Astrocyte of the cerebellum (primary cell): ENCODE measurements at places on chromosomes 2 and 18.

- no peak for DNase-seq
These were observed 58.9 kb downstream of the MTX2 start for GRCh38 chr2:176328149-176328548.

DNA sequence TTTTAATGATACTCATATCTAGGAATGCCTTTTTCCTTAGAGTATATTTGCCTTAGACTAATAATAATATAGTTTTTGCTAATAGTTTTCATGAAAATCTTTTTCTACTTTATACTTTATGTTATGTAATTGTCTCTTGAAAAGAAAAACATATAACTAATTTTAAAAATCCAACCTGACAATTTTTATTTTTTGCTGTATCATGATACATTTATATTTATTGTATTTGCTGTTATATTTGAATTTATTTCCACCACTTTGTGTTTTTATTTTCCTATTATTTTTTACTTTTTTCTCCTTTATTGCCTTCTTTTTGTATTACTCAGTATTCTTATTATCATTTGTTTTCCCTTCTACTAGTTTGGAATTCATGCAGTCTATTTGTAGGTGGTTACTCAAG, 85.4 kb downstream of the MBD5 start:
- no peak for DNase-seq

GRCh38 chr2:185567196-185567595, 171.4 kb upstream of the FSIP2 start:
- no peak for DNase-seq

DNA sequence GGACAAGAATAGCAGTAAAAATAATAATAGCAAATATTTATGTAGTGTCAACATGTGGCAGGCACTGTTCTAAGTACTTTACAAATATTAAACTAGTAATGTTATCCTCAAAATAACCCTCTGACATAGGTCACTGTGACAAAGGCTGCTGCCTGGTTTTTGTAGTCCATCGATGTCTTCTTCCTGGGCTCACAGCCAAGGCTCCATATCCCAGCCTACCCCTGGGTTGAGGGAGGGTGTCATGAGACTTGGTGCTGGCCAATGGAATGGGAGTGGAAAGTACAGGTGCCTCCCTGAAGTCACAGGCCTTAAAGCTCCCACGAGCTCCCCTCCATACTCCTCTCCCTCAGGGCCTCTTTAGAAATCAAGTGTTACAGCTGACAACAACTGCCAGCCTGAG, 159.3 kb downstream of the CYRIA start:
- no peak for DNase-seq

DNA sequence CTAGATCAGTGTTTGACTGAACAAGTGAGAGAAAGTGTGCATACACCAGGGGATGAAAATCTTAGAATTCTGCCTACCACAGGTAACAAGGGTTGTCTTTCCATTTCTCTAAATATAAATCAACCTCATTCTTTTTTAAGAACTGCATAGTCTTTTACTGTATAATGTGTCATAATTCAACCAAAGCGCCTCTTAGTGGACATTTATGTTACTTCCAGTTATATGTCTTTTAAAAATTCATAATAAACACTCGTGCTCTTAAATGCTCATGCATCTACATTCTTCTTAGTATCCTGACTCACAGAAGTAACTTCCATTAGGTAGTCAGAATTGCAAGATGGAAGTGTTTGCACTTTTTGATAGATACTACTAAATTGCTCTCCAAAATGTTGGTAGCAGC, 76.2 kb downstream of the CHRNA1 start:
- no peak for DNase-seq

DNA sequence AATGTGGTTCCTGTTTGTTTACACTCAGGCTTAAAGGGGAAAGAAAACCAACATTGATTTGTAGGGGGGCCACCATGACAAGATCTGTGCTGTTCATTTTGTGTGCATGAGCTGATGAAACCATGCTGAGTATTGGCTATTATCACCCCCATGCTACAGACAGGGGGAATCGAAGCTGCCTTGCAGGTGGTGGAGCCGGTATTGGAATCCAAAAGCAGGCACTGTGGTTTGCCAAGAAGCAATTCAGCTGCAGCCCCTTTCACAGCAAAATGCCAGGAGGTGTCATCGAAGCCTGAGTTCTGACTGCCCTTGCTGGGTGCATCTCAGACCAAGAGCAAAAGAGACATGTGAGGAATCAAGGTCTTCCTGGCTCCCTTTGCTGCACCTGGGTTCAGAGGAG, 221.9 kb downstream of the UXS1 start:
- no peak for DNase-seq

DNA sequence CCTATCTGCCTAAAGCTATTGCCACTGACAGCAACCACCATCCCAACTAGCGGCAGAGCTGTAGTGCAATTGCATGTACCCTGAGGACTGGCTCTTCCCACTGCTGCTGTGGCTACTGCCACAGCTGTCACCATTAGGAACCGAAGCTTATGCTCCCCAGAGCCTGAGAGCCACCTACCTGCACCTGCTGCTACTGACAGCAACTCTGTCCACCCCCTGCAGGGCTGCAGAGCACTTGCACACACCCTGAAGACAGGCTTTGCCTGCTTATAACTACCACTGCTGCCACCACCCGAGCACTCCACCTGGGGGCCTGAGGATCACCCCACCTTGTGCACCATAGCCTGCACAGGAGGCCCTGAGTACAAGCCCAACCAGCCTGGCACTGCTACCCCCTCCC, 217.6 kb upstream of the FOSL2 start:
- DNase-seq = no peak

DNA sequence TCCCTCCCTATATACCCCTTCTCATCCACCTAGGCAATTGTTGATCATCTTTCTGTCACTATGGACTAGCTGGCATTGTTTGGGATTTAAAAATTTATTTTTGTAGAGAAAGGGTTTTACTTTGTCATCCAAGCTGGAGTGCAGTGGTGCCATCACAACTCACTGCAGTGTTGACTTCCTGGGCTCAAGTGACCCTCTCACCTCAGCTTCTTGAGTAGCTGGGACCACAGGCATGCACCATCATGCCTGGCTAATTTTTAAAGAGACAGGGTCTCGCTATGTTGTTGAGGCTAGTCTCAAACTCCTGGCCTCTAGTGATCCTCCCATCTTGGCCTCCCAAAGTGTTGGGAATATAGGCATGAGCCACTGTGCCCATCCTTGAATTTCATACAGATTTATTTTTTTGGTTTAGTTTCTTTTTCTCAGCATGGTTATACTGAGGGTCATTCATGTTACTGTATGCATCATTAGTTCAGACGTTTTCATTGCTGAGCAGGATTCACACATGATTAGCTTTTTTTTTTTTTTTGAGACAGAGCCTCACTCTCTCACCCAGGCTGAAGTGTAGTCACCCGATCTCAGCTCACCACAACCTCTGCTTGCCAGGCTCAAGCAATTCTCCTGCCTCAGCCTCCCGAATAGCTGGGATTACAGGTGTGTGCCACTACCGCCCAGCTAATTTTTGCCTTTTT, 8.6 kb upstream of the PCARE start:
- no peak for DNase-seq

GRCh38 chr2:29129586-29130281, 14.5 kb downstream of the CLIP4 start:
- DNase-seq = no peak

GRCh38 chr2:122525336-122525735, 769.9 kb downstream of the TSN start:
- no peak for DNase-seq

- DNase-seq = no peak
These were observed 121.0 kb downstream of the KLHL29 start for GRCh38 chr2:23505984-23506380.

GRCh38 chr18:56402872-56403516, 235.4 kb downstream of the TXNL1 start:
- DNase-seq = peak; percentile 71

DNA sequence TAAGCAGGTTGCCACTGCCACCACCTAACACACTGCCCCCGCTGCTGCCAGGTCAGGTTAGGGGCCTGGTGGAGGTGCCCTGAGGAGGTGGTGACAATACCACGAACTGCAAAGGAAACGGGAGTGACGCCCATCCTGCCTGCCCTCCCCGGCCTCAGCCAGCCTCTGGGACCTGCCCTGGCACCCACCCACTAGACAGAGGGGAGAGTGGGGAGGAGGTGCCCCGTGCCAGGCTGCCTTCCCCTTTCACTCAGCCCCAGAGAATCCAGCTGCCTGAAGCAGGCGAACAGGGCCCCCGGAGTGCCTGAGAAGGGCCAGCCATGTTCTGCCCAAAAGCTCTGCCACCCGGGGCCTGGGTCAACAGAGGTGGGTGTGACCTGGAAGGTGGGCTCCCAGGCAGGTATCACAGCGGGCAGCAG, 44.5 kb upstream of the FOSL2 start:
- DNase-seq = no peak
